ENCODE measurements at places on chromosomes 3 and 15. TPM values are rescaled to one million over a fixed set of nuclear protein-coding genes. Genes with fewer than 3 reads are reported as not detected.

- no peaks in the 10 kb centered on the region for H3K4me1 ChIP-seq
- H3K27ac ChIP-seq, result no peak overlapping the region
- no peak for DNase-seq
- H3K4me3 ChIP-seq, result no peak overlapping the region
- H3K27me3 ChIP-seq, result no peaks in the 10 kb centered on the region
These were observed 37.0 kb downstream of the CEMIP start for GRCh38 chr15:80816049-80816653.

DNA sequence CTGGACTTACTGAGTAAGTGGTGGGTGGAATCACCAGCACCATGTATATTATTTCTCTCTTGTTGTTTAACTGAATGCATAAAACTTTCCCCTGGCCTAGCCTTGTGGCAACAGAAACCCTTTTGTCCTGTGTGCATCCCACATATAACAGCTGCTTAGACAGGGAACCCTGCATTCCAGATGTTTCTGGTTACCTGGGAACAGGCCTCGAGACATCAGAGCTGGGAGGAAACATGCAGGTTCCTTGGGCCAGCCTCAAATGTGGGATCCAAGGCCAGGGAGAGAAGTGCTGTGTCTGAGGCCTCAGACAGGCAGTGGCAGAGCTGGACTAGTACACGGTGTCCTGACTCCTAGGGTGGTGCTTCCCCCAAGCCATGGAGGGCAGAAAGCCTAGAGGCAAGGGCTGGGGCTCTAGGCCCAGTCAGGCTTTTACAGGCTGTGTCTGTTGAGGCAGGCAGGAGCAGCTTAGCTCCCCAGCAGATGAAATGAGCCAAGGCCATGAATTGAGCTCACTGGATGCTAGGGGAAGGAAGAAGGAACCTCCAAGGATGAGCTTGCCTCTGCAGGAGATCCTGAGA, 57.7 kb downstream of the ITGA11 start:
- H3K27ac ChIP-seq, result no peak overlapping the region
- no peak for DNase-seq
- H3K36me3 ChIP-seq, result no peaks in the 10 kb centered on the region
- H3K4me1 ChIP-seq, result no peaks in the 10 kb centered on the region
- no peaks in the 10 kb centered on the region for H3K27me3 ChIP-seq
- no peak overlapping the region for H3K4me3 ChIP-seq

Gene DUOXA1
- 0.81 TPM for polyA plus RNA-seq

Gene MLH1
- polyA plus RNA-seq, result 19.7 TPM

Data from adrenal gland (tissue), 19 donors.